Activated CD4-positive, alpha-beta T cell treated with anti-CD3 and anti-CD28 coated beads, Interleukin-2, amount 50 U/mL, for 16 hours (primary cell): ENCODE measurements at places on chromosomes 3 and 15.

- DNase-seq = no peak
These were observed 8.3 kb downstream of the IL5RA start for GRCh38 chr3:3101660-3102458.

- DNase-seq = no peak
These were observed 40.3 kb downstream of the POLR2M start for GRCh38 chr15:57746786-57747185.

- no peak for DNase-seq
These were observed 279.3 kb upstream of the C2CD4B start for GRCh38 chr15:62444104-62445022.

DNA sequence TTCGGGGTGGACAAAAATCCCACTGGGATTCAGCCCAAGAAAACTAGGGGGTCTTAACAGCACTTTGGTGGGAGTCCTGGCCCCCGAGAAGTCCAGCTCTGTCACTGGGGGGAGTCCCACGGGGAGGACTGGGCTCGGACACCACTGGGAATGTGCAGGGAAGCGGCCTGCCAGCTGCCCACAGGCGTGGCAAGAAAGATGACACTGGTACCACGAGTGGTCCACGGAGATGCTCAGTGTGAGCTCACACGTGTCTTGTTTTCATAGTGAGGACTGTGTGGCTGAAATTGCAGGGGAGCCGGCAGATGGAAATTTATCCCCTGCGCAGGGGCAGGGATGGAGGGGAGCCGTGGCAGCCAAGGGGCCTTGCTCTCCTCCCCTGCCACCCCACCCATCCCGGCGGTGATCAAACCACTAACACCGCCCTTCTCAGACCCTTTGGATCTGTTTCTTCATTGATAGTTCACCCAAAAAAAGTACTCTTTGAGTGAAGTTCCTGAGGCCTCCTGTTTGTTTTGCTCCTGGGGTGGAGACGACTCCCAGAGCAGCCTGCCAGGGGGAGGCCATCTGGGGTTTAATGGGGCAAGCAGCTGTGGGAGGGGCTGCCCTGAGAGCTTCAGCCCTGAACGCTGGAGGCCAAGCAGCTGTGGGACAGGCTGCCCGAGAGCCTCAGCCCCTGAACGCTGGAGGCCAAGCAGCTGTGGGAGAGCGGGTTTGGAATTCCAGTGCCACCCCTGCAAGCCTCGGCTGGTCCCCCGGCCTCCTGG is 130.9 kb downstream of the LRRK1 start:
- no peak for DNase-seq

DNA sequence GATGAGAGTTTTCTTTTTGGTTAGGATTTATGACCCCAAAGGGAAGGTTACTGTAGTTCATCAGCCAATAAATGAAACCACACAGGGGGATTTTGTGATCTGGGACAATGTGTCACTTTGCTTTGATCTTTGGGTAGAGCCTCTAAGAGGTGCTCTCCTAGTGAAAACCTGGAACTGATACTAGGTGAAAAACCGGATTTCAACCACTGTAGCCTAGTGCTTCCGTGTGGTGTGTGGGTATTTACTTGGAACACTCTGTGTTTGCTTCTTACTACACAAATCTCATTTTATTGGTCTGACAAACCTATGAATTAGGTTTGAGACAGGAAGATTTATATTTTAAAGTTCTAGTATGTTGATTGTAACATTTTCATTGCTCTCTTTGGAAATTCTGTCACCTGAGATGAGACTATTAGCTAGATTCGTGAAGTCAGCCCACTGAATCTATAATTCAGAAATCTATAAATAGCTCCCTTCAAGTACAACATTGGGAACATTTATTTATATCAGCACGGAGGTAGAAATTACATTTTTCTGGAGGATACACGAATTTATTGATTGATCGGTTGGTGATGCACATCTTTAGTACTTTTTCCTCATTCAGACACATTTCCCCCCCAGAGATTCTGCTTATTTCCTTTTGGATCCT is 119.8 kb downstream of the AKAP13 start:
- DNase-seq = no peak

DNA sequence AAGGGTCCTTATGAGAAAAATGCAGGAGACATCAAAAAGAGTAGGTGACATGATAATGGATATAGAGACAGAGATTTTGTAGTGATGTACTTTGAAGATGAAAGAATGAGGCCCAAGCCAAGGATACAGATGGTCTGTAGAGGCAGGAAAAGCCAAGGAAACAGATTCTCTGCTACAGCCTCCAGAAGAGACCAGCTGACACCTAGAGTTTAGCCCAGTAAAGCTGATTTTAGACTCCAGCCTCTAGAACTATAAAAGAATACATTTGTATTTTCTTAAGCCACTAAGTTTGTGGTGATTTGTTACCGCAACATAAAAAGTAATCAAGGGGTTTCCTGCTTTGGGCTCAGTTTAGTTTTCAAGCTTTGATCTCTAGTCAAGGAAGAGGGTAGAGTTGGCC is 64.8 kb downstream of the STRIT1 start:
- no peak for DNase-seq

GRCh38 chr15:32979710-32980109 is 214.8 kb downstream of the FMN1 start:
- no peak for DNase-seq

GRCh38 chr3:195762611-195763010 is 41.8 kb downstream of the MUC20 start:
- no peak for DNase-seq

DNA sequence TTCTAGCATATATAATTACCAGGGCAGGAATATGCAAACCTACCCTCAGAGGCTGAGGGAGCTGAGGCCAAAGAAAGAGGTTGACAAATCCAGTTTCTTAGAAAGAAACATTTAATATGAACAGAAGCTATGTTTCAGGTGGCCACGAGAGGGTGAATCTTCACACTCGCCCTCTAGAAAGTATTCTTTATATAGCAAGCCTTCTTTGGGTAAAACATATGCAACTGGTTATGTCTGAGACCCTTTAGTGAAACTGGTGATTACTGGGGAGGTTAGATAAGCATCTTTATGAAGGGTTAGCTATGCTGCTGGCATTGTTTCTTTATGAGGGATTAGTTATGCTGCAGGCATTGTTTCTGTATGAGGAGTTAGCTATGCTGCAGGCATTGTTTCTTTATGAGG is 50.7 kb upstream of the GOLGA6L2 start:
- no peak for DNase-seq
